CD4-positive, alpha-beta T cell (primary cell): ENCODE measurements at places on chromosomes 12 and 14.

GRCh38 chr14:75459099-75459741, 31.4 kb downstream of the JDP2 start:
- no peak for DNase-seq

DNA sequence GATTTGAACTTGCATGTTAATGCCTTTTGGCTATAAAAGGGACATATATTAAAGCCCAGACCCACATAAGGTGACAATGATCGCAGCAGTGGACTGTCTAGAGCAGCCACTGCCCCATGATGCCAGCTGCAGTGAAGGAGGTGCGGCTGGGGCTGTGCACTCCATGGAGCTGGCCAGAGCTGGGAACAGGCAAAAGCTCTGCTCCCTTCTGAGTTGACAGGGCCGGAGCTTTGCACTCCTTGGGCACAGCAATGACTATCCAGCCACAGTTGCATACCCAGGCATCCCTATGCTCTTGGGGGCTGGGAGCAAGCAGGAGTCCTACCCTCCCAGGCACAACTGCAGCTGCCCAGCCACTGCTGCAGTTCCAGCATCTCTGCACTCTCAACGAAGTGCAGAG, 50.2 kb downstream of the EGLN3 start:
- no peak for DNase-seq

GRCh38 chr12:46556819-46557524, 184.4 kb upstream of the SLC38A2 start:
- DNase-seq = no peak

GRCh38 chr12:3579446-3580093, 88.6 kb downstream of the PRMT8 start:
- no peak for DNase-seq

- no peak for DNase-seq
These were observed 27.9 kb downstream of the IRF2BPL start for GRCh38 chr14:77000340-77001270.

DNA sequence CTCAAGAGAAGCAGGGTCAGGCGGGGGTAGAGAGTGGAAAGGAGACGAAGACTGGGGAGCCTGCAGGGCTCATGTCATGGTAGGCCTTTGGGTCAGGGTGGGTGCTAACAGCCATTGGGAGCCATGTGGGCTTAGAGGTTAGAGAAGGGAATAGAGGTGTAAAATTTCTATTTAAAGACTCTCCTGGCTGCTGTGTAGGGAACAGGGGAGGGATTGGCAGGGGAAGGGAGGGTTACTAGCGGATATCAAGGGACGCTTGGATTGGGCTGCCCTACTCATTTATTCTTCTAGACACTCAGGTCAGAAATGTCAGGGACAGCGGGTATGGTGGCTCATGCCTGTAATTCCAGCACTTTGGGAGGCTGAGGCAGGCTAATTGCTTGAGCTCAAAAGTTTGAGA, 18.2 kb downstream of the WSCD2 start:
- no peak for DNase-seq

DNA sequence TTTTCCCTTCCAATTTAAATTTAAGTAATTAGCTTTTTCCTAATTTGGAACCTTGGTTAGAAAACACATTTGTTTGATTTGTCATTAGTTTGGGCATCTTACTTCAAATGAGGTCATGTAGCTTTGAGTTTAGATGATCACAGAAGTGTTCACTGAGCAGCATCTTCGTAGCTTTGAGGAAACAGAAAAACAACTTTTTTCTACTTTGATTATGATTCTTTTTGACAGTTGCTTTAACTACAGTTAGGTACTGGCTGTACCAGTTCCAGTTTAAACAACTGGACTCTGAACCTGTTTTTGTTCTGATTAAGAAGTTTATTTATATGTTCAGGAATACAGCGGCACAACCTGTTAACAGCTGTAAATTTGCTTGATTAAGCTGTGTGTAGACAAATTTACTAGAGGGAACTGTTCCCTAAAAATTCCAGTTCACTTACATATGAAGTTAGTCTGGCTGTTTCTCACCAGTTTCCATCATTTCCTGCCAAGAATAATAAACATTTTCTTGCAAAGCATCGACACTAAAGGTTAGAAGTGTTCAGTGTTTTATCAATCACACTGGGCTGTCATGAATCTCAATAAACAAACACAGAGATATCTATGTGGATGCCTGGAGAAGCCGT, 191.9 kb downstream of the RAD51B start:
- no peak for DNase-seq

DNA sequence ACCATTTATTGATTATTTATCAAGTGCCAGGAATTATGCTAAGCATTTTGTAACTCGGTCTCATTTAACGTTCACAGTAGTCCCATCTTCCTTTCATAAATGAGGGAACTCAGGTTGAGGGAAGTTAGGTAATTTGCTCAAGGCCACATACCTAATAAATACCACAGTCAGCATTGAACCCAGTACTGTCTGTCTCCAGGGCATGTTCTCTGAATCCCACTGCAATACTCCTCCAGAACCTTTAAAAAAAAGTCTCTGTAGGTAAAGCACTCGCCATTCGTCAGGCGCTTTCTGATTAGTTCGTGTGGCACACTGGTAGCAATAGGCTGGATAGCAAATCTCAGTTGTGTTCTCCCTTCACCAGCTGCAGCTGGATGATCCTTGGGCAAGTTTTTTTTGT, 14.3 kb downstream of the SLC17A8 start:
- DNase-seq = no peak

DNA sequence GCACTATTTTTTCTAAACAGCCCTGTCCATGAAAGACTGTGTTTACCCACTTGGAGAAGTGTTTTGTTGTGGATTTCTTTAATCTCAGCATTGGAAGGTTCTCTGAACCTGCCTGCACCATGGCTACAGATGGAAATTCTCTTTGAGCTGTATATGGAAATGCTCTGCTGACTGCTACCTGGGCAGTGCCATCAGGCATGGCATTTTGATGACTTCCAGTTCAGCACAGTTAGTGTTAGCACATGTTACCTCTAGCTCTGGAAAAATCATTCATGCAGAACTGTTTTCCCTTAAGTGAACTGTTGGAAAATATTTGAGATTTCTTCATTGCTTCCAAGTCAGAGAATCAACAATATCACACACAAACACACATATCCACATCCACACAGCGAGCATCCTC, 52.6 kb upstream of the RIC8B start:
- DNase-seq = no peak

- no peak for DNase-seq
These were observed 45.6 kb upstream of the RBM19 start for GRCh38 chr12:114011711-114012110.

DNA sequence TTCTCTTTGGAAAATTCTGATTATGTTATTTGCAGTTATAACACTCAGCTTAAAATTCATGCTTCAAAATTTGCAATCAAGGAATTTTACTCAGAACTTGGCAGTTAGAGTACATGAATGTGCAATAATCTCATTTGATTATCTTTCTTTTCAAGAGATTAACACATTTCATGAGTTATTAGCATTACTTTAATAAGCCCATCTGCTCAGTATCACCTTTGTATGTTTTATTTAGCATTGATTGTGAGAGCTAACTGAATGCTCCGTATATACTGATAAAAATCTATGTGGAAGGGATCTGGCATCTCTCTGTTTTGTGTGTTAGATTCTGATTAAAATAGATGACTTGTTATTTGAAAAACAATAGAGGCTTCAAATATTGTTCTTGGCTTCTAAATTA, 55.6 kb upstream of the CPNE8 start:
- DNase-seq = no peak

- no peak for DNase-seq
These were observed 15.1 kb downstream of the NAV3 start for GRCh38 chr12:77845831-77846230.

DNA sequence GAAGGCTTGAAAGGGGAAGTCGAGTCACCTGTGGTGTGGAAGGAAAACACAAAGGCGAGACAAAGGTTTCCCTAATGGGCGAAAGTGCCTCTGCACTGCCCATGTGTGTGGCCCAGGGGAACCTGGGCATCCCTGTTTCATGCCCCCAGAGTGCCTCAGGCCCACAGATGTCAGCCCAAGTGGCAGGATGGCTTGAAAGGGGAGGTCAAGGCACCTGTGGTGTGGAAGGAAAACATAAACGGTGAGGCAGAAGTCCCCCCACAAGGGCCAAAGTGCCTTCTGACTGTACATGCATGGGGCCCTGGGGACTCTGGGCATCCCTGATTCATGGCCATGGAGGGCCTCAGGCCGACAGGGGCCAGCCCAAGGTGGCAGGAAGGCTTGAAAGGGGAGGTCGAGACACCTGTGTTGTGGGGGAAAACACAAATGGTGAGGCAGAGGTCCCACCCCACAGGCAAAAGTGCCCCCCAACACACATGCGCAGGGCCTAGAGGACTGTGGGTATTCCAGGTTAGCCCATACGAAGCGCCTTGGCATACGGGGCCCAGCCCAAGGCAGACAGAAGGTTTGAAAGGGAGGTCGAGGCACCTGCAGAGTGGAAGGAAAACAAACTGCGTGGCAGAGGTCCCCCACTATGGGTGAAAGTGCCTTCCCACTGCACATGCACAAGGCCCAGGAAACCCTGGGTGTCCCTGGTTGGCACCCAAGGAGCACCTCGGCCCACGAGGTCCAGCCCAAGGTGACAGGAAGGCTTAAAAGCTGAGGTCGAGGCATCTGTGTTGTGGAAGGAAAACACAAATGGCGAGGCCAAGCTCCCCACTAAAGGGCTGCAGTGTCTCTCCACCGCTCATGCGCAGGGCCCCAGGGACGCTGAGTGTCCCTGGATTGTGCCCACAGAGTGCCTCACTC, 382.3 kb downstream of the ALG10 start:
- DNase-seq = no peak

DNA sequence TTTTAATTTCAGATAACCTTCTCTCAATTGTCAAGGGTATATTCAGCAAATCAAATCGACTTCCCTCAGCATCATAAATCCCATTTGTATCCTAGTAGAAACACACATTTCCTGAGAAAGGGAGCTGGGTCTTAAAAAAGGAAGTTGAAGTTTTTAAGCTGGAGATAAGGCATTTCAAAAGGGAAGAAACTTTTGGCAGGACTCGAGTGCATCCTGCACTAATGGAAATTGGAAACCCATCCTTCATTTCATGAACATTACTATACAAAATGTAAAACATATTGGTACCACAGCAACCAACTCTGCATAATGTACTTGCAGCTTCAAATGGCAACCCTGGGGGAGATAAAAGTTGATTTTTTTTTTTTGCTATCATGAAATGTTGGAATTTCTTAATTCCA, 23.7 kb upstream of the TMCC3 start:
- no peak for DNase-seq

DNA sequence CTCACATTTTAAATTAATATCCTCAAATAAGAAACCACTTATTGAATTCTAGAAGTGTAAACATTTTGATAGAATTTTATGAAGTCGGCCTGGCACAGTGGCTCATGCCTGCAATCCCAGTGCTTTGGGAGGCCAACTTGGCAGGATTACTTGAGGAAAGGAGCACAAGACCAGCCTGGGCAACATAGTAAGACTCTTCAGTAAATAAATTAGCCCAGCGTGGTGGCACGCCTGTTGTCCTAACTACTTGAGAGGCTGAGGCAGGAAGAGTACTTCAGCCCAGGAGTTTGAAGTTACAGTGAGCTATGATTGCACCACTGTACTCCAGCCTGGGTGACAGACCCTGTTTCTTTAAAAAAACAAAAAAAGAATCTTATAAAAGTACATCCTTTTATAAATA, 8.9 kb upstream of the ZNF410 start:
- no peak for DNase-seq

DNA sequence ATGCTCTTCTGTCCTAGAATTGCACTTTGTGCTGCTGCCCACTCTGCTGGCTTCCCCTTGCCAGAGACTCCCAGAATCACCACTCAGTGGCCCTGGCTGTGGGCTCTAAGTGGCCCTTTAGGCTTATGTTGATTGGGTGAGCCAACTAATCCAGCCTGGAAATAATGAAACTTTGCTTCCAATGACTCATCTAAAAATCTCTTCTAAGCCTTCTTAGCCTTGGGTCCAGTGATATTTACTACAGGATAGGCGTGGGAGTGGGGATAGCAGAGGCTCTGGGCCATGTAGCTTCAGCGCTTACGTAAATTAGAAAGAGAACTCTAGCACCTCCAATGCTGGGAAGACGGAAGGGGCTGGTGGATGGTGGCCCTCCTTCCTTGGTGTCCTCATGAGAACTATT, 137.9 kb downstream of the TTC8 start:
- no peak for DNase-seq

DNA sequence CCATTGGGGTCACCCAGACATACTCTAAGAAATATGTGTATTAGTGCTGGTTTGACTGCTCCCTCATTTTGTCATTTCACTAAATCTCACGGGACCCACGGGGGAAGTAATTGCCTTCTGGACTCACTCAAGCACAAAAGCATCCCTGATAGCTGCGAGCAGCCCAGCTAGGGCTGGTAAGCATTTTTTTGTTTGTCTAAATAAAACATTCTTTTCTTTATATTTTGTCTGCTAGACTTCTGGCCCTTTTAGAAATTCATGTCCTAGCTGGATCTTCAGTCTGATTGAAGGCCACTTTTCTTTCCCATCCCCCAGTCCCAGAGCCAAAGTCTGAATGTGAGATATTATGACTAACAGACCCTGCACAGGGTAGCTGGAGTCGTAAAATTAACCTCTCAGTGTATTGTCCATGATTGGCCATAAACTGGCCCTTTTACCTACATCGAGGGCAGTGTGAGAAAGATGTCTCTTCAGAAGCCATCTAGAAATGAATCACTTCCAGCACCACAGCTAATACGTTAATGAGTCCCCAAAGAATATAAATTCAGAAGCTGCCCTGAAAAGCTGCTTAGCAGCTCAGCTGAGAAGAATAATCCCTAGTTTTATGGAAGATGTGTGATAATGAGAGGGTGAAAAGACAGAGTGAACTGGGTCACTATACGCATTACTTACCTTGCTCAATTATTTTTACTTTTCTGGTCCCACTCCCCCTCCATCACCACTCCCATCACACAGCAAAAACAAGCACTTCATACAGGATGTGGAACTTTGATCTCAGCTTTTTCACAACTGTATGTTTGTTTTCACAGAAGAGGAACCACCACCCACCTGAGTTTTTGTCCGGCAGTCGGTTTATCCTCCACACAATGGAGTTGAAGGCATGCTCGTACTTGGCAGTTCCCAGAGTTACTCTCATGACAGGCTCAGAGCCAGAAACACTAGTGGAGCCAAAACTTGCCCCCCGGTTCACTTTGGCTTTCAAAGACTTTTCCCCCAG, 55.6 kb upstream of the GTF2A1 start:
- DNase-seq = no peak

- DNase-seq = no peak
These were observed 60.2 kb downstream of the ANO2 start for GRCh38 chr12:5884866-5885265.

DNA sequence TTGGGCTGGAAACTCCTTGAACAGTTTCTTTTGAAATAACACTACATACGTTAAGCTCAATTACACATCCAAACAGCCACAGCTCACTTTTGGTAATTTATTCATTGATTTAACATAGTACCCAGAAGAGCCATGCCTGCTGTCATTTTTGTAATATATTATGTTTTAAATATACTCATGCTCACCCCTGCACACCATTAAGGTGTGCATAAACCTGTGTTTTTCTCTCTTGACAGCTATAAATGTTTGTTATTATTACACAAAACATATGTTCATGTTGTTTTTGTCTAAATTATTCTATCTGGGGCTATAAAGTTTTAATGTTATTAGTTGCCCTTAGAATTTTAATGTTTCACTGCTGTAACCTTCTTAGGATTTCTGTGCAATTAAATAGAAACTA, 296.1 kb downstream of the AKAP6 start:
- no peak for DNase-seq

- no peak for DNase-seq
These were observed 768.2 kb upstream of the ALG10B start for GRCh38 chr12:37548266-37548805.

- DNase-seq = no peak
These were observed 17.8 kb downstream of the ACSS3 start for GRCh38 chr12:81095501-81096232.
